AML-193 (cell line): ENCODE measurements at places on chromosomes 1 and 21.

GRCh38 chr21:42959728-42960127, 14.6 kb upstream of the PKNOX1 start:
- no peak for DNase-seq

DNA sequence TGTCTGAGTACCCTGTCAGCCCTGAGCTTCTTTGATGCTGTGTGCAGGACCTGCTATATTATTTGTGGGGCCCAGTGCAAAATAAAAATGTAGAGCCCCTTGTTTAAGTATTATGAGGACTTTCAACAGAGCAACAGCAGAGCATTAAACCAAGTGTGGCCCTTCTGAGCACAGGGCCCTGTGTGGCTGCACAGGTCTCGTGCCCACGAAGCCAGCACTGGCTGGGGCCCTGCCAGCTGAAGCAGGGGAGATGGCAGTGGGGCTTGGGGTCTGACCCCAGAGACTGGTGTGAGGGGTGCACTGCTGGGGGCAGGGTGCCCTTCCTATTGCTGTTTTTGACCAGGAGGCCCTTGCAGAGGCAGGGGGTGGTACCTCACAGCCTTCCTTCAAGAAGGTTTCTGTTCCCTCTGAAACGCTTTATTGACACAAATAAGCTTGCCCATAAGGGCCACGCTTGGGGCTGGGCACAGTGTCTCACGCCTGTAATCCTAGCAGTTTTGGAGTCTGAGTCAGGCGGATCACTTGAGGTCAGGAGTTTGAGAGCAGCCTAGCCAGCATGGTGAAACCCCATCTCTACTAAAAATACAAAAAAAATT, 2.2 kb upstream of the SEMA4A start:
- DNase-seq: no peak

DNA sequence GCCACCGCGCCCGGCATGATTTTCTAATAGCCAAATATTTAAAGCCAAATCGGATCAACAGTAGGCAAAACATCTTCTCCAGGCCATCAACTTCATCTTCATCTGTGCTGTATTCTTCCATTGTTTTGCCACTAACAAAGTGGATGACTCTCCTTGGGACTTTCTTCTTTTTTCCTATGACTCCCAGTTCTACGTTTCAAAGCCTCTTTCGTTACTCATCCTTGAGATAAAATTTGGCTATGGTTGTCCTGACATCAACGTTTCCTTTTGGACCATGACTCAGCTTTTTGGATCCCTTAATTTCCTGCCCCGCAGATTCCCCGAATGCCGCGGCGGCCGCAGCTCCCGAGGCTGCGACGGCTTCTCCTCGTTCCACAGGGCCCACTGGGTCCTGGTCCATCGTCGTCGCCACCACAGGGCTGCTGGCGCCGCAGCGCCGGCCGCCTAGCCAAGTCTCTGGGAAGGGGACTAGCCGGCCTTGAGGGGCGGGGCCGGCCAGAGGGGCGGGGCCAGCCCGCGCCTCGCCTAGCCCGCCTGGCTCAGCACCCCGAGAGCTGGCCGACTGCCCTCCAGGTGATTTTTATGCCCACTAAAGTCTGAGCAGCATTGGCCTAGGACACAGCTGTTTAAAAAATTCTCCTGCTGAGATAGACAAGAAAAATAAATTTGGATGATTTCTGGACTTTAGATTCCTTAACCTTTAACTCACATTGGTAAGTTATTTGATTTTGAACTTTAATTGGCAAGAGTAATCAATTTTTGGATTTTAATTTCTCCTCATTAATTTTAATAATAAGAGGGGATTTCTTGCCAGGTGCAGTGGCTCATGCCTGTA, 93.9 kb downstream of the ADCY10 start:
- no peak for DNase-seq

DNA sequence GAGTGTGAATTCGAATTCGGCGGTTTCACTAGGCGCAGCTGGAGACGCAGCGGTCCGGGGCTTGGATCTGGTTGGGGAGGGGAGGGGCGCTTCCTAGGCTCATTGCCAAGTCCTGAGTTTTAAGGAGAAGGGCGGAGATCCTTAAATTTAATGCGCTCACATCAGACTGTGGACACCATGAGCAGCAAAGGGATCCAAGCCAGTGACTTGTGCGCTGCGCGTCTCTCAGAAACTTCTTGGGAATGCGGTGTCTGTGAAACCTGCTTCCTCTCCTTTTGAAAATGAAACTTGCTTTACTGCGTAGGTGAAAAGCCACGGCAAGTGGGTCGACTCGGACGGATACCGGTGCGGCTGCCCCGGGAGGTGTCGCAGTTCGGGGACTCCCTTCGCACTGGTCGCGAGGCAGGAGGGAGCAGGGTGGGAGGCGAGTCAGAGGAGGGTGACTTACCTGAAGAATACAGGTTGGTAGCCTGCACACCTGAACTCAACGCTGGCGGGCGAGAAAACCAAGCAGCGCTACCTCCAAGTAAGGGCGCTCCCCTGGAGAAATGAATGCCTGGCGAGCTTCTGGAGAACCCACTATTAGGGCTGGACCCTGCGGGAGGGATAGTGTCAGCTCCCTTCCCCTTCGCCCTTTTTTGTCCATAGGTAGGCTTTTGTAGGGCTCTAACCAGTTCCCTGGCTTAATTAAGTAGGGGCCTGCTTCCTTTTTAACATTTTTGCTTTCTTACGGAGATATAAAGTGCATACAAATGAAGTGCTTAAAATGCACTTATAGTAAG, 992 bp downstream of the TENT5C start:
- DNase-seq: peak; percentile 27

GRCh38 chr1:95953015-95953414, 719.0 kb downstream of the RWDD3 start:
- no peak for DNase-seq

DNA sequence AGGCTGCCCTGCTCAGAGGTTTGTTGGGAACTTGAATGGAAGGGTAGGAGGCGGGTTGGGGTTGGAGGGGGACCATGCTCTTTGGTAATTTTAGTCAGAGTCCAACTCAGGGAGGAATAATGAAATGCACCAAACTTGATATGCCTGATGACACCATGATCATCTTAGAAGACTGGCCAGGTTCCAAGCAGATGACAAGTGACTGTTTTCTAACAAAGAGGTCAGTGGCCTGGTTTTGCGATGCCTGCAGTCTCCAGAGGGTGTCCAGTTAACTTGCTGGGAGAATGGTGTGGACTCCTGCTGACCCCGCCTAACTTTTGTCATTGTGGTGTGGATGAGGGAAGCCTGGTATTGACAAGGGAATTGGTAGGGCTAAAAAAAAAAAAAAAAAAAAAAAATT, 12.4 kb downstream of the VANGL1 start:
- no peak for DNase-seq

DNA sequence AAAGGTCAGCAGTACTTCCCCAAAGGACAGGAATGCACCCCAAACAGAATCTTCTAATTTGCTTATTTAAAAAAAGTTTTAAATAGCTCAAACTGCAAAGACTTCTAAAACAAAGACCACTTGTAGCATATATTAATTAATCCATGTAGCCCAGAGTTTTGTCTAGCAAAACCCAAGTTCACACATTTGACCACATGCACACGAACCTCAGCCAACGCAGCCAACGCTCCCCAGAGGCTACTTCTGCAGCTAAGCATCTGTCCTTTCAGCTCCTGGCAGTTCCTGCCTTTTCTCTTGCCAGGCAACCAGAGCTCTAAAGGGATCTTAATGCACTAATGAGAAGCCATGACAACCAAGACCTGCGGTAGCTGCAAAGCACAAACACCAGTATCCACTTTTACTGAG, 89.6 kb downstream of the RERE start:
- no peak for DNase-seq

DNA sequence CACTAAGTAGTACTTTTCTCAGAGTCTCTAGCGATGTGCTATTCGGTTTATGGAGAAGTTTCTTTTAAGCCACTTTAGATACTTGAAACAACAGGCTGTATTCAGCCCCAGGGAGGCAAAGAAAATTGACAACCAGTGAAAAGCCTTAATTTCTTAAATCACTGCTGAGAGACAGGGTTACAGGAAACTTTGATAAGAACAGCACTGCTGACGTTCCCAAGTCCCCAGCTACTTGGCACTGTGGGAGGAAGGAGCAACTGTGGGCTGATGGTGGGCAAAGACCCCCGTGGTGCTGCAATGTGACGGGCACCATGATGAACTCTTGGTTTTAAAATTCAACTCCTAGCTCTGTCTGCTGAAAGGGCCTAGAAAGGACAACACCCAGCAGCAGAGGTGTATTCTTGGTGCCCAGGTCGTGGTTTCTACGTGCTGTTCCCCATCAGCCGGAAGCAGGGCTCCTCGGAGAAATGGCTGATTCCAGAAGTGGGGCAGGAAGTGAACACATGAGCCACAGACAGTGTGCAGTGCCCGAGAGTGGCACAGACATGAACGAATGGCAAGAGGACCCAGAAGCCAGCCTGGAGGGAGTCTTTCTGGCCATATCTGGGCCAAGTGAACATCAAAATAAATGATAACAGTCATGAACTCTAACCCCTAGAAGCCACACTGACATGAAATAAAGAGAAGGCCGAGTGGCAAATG, 5.3 kb downstream of the PTTG1IP start:
- DNase-seq: no peak

GRCh38 chr1:208024406-208024805, 113.5 kb upstream of the CD34 start:
- no peak for DNase-seq

DNA sequence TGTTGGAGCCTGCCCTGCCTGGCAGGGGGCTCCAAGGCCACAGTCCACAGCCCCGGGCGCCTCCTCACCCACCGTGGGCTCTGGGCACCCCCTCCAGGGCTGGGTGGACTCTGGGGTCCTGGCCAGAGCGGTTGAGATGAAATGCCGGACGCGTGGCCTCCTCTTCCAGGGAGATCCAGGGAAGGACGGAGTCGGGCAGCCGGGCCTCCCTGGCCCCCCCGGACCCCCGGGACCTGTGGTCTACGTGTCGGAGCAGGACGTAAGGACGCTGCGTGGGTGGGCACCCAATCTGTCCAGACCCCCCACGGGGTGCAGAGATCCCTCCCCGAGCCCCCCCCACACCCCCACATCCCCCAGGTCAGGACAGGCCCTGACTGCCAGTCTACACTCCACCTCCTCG, 51.2 kb downstream of the SLC19A1 start:
- no peak for DNase-seq

DNA sequence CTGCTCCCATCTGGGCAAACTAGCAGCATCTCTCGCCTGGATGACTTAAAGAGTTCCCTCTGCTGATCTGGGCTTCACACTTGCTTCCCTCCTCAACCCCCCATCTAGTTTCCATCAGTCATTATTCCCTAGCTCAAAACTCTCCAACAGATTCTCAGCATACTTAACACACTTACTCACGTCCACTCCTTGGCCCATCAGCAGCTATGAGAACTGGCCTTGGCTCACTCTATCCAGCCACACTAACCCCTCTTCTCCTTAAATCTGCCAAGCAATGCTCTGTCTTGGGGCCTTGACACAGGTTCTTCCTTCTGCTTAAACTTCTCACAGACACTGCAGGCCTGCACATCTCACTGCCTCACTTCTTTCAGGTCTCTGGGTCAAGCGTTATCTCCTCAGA, 41.6 kb downstream of the GNG12 start:
- no peak for DNase-seq

DNA sequence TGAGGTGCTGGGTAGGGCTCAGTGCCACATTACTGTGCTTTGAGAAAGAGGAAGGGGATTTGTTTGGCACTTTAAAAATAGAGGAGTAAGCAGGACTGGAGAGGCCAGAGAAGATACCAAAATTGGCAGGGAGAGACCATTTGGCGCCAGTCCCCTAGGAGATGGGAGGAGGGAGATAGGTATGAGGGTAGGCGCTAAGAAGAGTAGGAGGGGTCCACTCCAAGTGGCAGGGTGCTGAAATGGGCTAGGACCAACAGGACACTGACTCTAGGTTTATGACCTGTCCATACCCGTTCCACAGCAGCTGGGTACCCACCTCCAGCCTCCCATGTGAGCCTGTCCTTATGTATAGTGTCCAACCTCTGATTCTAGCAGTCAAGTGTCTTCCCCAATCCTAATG, 1.0 kb upstream of the CRTC2 start:
- DNase-seq: no peak

DNA sequence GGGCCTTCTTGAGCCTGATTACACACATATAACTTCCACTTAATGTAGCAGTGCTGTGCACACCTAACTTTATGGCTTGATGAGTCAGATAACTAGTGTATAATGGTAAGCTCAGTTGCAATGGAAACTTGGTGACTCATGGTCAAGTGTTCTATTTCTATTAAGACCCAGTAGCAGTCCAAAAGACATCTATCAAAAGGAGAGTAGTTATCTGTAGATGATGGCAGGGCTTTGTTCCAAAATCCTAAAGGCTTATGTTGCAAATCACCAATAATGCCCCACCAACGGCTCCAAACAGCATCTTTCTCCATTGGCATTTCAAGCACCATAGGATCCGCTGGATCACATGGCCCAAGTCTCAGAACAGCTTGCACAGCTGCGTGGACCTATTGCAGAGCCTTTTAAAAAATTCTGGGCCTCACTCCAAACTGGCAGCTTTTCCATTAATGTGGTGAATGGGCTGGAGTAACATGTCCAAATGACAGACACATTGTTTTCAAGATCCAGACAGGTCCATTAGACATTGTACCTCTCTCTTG, 566.8 kb upstream of the USP24 start:
- DNase-seq: no peak

GRCh38 chr1:210448297-210448892, 119.7 kb downstream of the HHAT start:
- DNase-seq: no peak

DNA sequence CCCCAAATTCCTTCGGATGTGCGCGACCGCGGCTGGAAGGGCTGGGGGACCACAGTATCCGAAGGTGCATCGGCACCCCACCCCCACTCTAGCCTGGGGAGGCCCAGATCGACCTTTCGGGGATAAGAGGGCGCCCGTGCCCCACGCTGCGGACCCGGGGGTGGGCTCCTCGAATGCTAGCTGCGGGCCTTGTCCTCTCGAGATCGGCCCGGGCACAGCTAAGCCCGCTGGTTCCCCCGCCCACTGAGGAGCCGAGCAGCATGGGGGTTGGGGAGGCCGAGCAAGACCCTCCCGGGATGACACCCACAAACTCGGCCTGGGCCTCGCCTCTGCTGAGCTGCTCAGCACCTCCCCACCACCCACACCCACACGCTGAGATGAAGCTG, 653 bp upstream of the IFFO2 start:
- DNase-seq: no peak
